Ovary (tissue), 10 donors: ENCODE measurements at places on chromosomes 5 and 9.

DNA sequence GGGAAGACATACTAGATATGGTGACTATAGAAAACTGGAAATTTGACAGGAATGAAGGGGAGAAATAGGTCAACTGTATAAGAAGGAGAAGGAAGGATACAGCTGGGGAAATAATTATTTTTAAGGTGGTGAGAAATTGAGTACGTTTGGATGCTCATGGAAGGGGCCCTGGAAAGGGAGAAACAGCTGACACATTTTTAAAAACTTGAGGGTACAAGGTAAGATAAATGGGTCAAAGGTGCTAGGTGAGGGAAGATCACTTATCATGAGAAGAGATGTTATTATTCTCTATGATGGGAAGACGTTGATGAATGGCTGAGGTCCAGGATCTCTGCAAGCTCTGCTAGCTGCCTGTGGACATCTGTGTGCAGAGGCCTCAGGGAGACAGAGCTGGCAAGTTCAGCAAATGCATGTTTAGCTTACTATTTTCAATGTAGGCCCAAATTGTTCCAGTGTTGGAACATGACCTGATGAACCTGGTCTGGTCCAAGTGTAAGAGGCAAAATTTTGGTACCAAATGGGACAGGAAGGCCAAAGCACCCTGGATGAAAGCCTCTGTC lies 181.7 kb downstream of the MTRR start:
- no peak for DNase-seq

- no peak for DNase-seq
These were observed 67.3 kb downstream of the COMMD10 start for GRCh38 chr5:116152169-116152568.

- no peak for DNase-seq
These were observed 6.5 kb upstream of the FAM78A start for GRCh38 chr9:131282688-131283422.

- peak; percentile 56 for DNase-seq
These were observed 8.3 kb downstream of the CRB2 start for GRCh38 chr9:123364241-123364824.

GRCh38 chr5:16049761-16050160 lies 129.8 kb downstream of the MARCHF11 start:
- DNase-seq: no peak
